NCI-H510A (cell line): ENCODE measurements at places on chromosomes 6 and 20.

DNA sequence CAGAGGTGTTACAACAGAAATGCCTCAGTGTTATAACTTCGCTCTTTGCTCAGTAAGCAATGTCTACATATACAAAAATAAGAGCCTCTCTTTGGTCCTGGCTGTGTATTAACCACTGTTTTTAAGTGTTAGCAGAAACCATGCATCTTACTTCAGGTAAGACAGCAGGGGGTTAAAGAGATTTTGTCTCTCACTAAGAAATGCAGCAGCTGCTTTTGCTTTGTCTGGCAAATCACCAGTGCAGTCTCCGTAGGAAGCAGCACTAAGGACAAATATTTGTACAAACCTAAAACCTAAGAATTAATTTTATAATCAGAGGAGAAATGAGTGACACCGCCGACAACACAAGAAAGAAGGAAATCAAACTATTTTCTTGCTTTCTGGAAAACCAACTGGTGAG, 758 bp downstream of the SMIM28 start:
- no peak for DNase-seq

DNA sequence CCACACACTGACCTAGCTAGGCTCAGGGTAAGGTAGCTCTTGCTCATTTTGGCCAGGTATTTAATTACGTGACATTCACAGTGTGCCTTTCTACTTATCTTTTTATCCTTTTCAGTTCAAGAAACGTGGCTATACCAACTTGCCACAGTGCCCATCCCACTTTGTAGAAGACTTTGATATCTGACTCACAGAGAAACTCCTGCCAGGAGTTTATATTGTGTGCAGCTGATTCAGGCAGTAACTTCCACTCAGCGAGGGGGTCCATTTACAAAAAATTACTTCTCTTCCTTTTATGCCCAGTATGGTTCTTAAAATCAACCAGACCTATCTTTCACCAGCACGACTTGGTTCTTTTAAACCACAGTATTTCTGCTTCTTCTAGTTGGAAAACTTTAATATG, 75.6 kb downstream of the PRL start:
- no peak for DNase-seq

DNA sequence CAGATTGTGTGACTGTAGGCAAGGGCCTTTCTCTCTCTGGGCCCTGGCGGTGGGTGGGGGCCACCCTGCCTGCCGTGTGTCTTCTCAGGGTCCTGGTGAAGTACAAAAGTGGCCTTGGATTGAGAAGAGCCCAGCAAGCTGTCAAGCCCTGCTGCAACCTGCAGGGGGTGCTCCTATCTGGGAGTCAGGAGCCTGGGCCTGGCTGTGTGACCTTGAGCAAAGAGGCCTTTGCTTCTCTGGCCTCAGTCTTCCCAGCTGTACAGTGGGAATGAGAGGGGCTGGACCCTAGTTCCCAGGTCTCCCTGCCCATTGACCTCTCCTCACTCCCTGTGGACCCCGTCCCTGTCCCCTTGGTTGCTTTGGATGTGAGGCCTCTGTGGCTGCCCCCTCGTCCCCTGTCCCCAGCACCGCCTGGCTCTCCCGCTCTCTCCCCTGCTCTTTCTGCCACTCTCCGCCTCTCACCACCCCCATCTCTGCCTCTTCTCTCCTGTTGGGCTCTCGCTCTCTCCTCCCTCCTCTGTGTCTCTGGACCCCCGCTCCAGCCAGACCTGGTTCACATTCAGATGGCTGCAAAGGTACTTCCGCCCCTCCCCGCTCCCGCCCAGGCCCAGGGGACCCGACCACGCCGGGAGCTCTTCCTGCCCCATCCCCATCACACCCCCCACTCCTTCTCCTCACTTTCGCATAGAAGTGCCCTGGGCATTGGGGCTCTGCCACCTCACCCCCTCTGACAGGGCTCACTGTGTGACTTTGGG, 46.7 kb downstream of the SRC start:
- DNase-seq = no peak

- DNase-seq = peak; percentile 10
These were observed 215.0 kb upstream of the PLCB4 start for GRCh38 chr20:8853805-8854338.

- DNase-seq = no peak
These were observed 594.2 kb upstream of the CHD6 start for GRCh38 chr20:42212391-42212790.

DNA sequence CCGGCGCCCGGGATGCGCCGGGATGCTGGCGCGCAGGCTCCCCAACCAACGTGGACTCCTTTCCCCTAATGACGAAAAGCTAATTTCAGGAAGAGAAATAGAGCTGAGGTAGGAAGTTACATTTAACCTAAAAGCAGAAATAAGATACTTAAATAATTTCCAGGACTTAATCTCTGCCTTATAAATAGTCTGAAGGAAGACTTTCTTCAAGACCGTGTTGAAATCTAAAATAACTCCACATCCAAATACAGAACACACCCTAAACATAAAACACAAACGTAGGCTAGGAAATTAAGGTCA, 1.3 kb downstream of the ASF1A start:
- no peak for DNase-seq

DNA sequence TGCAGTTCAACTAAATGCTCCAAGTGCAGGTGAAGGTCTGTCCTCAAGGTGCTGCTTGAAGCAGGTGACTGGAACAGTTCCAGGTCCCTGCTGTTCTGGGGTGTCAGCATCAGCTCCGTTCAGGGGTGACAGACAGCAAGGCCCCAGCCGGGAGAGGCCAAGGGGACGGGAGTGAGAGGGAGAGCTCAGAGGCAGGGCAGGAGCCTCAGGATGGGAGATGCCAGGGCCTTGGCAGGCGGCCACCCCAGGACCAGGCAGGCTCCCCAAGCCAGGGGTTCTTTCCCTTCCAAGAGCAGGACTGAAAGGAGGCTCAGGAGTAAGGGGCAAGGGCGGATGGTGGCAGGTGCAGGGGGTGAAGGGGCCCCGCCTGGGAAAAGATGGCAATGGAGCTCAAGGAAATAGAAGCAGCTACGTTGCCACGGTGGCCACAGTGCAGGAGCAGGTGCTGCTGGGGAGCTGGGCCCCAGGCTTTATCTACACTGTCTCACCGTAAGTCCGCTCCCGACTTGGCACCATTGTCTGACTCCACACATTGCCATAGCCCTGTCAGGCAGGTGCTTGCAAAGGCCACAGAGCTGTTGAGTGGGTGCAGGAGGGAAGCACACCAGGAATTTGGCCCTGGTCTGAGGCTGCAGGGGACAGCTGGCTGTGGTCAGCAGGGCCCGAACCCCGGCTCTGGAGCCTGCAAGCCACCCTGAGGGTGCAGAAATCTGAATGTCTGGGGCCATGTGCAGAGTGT, 43.1 kb downstream of the ERMARD start:
- no peak for DNase-seq

GRCh38 chr6:100664274-100665040, 199.7 kb upstream of the SIM1 start:
- no peak for DNase-seq

DNA sequence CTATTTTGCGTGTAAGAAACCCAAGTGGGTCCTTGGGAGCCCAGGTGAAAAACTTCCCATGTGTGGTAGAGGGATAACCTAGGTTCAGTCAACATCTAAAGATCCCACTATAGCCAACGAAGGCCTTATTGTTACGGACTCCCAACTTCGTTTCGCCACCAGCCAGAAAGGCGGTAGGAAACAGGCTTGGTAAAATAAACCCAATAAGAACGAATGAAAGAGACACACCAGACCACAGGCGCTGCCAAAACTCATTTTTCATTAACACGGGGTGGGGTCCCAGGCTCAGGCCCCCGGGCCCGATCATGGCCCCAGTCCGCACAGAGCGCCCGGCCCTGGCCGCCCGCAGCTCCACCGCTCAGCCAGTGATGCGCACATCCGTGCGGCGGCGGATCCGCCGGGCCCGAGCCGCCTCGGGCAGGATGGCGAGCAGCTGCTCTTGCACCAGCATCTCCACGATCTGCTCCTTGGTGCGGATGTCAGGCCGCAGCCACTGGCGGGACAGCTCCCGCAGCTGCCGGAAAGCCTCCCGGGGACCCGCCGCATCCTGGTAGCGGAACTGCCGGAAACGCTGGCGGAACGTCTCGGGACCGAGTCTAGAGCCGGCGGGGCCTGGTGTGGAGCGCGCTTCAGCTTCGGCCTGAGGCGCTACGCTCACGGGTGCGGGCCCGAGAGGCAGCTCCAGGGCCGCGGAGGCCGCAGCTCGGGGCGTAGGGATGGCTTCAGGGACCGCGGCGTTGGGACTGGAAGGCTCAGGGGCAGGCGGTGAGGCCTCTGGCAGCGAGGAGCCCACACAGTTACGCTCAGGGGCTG, 709 bp downstream of the SCAND1 start:
- DNase-seq = no peak

GRCh38 chr6:22302838-22303237, 6.0 kb upstream of the PRL start:
- DNase-seq = no peak

DNA sequence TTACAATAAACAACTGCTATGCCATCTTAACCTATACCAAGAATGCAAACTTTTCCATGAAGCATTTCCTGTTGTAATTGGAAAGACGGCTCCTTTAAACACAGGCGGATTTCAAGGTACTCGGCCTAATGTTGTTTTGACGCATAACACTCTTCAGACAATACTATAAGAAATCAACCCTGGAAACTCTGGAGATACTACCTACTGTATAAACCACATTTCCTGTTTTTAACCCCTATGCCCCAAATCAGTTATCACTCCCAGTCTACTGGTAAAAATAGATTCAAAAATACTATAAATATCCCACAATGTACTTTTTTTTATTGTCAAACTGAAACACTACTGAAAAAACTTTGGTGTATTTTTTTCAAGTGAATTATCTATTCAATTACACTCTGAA, 118.1 kb downstream of the IRF4 start:
- no peak for DNase-seq
